ENCODE measurements at places on chromosomes 4 and X.
A peak's percentile ranks its signal among the peaks of the same experiment; 100 is the strongest.

GRCh38 chr4:78336093-78336943, 215.3 kb upstream of the ANXA3 start:
- DNase-seq = no peak

DNA sequence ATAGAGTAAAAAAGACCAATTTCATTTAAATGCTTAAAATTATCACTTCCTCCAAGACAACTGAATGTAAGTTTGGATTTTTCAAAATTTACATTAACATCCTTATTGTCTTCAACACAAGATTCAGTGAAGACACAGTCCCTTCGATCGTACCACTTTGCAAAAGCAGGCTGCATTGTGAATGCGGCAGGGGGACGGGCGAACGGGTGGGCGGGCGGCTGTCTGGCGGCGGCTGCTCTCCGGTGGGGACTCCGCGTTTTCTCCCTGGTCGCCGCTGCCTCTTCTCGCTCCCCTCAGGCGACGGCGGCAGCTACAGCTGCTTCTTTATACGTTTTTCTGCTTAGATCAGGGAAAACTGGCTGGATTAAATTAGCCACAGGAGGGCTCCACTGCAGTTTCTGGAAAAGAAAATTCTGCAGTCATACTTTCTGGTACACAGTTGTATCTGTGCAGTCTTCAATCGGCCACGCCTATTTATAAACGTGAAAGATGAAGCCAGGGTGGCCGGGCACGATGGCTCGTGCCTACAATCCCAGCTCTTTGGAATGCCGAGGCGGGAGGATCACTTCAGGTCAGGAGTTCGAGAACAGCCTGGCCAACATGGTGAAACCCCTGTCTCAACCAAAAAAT, 33.9 kb upstream of the HPF1 start:
- DNase-seq = peak; percentile 25

DNA sequence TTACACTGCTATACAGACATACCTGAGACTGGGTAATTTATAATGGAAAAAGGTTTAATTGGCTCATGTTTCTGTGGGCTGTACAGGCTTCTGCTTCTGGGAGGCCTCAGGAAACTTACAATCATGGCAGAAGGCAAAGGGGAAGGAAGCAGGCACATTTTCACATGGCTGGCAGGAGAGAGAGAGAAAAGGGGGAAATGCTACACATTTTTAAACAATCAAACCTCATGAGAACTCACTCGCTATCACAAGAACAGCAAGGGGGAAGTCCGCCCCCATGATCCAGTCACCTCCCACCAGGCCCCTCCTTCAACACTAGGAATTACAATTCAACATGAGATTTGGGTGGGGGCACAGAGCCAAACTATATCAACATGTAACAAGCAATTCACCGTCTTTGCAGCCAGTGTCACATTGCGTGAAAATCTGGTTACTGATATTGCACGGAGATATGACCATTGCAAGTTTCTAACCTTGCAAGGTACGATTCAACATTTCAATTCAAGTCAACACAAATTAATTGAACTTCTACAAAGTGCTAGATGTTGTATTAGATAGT, 61.7 kb upstream of the RELL1 start:
- DNase-seq = no peak

GRCh38 chr4:113290666-113291065, 241.2 kb downstream of the ANK2 start:
- DNase-seq = no peak

- DNase-seq = no peak
Measured at GRCh38 chr4:88619971-88620370, 27.7 kb downstream of the HERC3 start.

DNA sequence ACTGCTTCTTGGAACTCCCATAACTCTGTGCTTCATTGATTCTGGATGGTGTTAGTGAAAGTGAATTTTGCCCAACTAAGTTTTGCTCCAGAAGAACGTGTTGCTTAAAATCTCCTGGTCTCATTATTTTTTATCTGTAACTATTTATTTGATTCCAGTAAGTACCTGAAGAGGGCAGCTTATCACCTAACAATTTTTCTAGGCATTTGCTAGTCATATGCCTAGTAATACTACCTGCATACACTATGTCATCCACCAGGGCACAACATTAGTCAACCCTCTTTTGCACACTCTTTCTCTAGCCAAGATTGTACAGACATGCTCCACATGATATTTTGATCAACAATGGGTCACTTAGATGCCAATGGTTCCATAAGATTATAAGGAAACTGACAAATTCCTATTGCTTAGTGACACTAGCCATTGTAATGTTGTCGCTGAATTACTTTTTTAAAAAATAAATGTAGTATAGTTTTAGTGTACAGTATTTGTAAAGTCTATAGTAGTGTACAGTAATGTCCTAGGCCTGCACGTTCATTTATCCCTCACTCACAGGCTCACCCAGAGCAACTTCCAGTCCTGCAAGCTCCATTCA, 499.9 kb upstream of the AADAT start:
- peak; percentile 2 for DNase-seq

DNA sequence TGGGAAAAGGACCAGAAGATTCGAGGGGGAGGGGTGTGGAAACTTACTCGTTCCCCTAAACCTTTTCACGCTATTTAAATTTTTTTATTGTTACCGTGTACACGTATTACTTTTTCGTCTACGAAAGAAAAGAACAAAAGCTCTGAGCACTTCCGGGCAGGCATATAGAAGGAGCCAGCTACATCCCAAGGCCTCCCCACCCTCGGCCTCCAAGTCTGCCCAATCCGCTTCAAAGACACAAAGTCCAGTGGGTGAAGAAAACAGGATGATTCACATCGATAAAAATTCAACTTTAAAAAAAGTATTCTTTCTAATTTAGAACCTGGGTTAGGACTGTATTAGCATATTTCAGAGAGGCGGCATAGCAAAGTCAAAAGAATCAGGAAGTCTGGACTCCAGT, 23.1 kb downstream of the SEL1L3 start:
- DNase-seq = no peak

GRCh38 chr4:29113960-29114359, 1606.2 kb upstream of the PCDH7 start:
- DNase-seq = no peak

- DNase-seq = no peak
Measured at GRCh38 chrX:124257924-124258702, 74.3 kb upstream of the TEX13D start.

DNA sequence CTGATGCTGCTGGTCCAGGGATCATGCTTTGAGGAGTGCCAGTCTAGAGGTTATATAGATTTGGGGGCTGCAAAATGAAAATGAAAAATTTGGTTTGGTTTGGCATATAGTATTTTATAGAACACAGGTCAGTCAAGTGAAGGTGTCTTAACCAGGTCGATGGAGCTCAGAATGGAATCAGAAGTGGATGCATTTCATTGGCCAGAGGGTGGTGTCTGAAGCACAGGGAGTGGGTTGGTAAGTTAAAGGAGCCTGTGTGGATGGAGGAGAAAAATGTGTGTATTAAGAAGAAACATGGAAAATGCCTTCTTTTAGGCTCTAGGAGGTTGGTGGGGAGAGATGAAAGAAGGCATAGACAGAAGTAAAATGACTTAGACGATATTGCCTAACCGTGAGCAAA, 8.6 kb downstream of the GALNT7 start:
- no peak for DNase-seq

DNA sequence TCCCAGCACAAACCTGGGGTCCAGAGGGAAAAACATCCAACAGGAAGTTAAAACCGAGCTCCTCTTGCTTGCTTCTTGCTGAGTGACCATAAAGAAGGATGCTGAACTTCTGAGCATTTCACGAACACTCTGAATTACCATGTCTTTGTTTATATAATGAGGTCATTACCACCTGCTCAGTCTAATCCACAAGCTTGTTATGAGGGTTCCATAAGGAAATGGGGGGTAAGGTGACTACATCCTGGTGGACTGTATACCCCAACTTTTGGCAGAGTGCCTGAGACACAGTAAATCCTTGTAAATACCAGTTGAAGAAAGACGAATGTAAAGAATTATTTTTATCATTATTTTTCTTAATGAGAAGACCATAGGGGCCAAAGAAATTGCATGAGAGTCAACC, 16.8 kb downstream of the CCDC149 start:
- DNase-seq = no peak

DNA sequence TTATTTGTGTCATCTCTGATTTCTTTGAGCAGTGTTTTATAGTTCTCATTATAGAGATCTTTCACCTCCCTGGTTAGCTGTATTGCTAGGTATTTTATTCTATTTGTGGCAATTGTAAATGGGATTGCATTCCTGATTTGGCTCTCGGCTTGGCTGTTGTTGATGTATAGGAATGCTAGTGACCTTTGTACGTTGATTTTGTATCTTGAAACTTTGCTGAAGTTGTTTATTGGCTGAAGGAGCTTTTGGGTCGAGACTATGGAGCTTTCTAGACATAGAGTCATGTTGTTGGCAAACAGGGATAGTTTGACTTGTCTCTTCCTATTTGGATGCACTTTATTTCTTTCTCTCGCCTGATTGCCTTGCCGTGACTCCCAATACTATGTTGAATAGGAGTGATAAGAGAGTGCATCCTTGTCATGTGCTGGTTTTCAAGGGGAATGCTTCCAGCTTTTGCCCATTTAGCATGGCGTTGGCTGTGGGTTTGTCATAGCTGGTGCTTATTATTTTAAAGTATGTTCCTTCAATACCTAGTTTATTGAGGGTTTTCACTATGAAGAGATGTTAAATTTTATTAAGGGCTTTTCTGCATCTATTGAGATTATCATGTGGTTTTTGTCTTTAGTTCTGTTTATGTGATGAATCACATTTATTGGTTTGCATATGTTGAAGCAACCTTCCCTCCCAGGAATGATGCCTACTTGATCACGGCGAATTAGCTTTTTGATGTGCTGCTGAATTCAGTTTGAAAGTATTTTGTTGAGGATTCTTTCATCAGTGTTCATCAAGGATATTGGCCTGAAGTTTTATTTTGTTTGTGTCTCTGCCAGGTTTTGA, 72.7 kb upstream of the BOD1L1 start:
- no peak for DNase-seq

DNA sequence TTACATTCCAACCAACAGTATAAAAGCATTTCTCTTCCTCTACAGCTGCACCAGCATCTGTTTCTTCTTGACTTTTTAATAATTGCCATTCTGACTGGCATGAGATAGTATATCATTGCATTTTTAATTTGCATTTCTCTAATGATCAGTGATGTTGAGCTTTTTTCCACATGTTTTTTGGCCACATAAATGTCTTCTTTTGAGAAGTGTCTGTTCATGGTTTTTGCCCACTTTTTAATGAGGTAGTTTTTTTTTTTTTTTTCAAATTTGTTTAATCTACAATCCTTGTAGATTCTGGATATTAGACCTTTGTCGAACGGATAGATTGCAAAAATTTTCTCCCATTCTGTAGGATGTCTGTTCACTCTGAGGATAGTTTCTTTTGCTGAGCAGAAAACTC, 39.5 kb upstream of the TBC1D19 start:
- DNase-seq = no peak

GRCh38 chrX:1106478-1107210, 105.8 kb downstream of the CRLF2 start:
- DNase-seq = no peak

DNA sequence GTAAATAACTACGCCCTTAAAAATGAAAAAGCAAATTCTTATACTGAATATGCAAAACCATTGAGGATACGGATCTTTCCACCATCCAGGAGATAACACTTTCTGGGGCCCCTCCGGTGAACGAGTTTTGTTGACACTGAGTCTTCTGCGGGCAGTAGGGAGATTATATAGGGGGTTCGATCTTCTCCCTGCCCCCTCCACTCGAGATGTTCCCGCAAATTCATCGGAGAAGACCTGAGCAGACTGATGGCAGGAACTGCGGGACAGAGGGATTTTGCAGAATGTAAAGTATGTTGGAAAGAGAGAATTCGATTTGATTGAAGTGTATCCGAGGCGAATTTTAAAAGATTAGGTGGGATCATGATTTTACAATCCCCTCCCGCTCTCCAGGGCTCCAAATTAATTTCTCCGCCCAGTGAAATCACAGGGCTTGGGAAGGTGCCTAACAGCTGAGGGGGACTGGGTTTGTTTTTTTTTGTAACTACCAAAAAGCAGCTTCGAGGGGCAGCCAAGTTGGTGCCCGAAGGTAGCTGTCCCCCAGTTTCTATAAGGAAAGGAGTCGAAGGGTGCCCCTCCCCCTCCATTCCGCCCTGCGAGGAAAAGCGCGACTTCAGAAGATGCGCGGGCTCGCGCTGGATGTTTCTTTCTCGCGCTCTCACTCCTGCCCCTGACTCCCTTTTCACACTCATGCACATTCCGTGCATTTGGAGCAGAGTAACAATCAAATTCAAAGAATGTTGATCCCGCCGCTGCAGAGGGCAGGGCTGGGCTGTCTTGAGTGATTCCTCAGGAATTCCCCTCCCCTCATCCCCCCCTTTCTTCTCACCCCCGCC, 1.2 kb downstream of the TMEM255A start:
- no peak for DNase-seq

GRCh38 chr4:146059151-146059550, 116.4 kb upstream of the LSM6 start:
- no peak for DNase-seq

Measured in activated CD4-positive, alpha-beta T cell treated with anti-CD3 and anti-CD28 coated beads, Interleukin-2, Interleukin-4, amounts not matched to agents 100 ng/mL and 50 ng/mL, durations not matched to agents 16 hours and 8 hours (primary cell).